Stimulated activated CD4-positive, alpha-beta T cell treated with anti-CD3 and anti-CD28 coated beads, TNF-alpha, amount 100 ng/mL, for 4 hours (primary cell): ENCODE measurements at places on chromosomes 5 and 9.

DNA sequence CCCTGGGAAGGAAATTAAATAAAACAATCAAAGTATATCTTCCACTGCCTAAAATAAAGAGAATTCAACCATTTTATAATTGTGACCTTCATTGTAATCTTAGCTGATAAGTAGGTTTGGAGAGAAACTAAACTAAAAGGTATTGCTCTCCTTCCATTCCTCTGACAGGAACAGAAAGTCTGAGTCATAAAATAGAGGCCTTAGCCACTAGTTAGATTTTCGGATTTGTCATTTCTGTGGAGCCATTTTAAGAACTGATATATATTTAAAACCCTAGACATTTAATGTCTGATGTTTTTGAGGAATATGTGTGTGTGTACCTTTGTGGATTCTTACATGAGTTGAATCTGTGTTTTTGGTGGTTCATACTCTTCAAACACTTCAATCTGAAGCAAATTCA, 11.8 kb upstream of the TMC1 start:
- no peak for DNase-seq

DNA sequence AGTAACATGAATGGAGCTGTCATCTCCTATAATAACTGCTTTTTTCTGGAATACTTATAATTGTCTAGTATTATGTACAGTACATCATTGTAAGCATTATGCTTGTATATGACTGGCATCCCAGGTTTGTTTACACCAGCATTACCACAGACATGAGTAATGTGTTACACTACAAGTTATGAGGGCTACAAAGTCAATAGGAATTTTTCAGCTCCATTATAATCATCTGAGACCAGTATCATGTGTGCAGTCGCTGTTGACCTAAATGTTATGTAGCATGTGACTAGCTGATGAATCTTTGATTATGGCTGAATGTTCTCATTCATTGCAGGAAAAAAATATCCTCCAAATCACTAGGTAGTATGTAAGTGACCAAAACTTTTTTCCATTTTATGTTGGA, 2.2 kb downstream of the ZCCHC9 start:
- DNase-seq = no peak

GRCh38 chr5:61397238-61397637, 65.2 kb downstream of the ZSWIM6 start:
- DNase-seq = no peak

- no peak for DNase-seq
These were observed 4.1 kb downstream of the CDK7 start for GRCh38 chr5:69238760-69239251.

GRCh38 chr5:179868541-179868940, 9.9 kb upstream of the MRNIP start:
- DNase-seq = no peak

DNA sequence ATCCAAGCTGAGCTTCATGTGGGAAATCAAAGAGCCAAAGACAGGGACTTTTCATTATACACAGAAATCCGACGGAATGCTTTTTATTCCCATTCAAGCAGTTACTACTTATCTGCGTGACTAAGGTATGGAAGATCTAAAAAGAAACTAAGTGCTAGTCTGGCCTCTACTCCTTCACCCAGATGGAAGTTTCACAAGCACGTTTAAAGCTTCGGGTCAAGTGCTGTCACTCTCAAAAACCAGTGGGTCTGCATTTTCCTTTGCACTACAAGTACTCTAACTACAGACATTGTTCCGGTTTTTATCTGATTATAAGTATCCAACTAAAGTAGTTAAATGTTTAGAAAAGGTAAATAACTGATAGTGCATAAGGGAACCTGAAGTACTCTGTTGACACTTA, 13.7 kb upstream of the MTAP start:
- DNase-seq = no peak

- no peak for DNase-seq
These were observed 28.2 kb downstream of the MEF2C start for GRCh38 chr5:88854769-88855168.

DNA sequence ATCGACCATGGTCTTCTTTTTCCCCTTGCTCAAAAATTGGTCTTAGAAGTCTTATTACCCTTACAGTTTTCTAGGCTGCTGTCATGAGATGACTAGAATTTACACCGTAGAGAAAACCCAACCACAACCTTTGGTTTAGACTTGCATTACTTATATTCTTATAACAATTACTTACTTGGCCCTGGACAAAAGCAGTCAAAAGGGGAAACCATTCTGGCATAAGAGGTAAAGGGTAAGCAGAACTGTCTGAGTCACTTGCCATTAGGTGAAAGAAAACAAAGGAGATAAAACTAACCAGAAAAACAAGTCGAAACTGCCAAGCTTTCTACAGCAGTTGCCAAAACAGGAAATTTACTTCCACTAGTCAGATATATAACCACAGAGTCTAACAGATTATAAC, 17.9 kb downstream of the TMEM245 start:
- no peak for DNase-seq

DNA sequence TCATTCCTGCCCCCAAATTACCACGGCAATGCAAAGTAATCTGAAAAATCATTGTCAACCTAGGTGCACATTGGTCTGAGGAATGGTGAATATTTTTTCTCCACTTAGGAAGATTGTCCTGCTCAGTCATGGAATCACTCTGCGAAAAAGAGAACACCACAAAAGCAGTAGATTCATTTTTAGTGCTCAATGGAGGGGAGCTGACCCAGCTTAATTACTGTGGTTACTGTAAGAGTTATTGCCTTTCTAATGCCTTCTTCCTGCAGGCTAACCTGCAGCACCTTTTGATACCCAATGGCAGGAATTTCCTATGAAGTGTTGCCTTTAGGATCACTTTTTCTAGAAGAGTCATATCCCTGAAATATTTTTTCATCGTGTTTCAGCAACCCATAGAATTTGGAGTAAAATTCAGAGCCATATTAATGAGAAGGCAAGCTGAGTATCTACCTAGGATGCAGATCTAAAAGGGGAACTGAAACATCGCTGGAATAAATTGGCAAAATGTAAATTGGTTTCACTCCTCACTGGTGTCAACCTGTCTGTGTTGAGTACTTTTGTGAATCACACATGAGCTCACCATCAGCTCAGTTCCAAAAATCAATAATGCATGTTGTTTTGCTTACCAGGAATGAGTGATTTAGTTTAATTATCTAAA, 464.5 kb downstream of the CSNK1G3 start:
- no peak for DNase-seq

GRCh38 chr5:173591056-173591514, 25.4 kb downstream of the BOD1 start:
- no peak for DNase-seq

DNA sequence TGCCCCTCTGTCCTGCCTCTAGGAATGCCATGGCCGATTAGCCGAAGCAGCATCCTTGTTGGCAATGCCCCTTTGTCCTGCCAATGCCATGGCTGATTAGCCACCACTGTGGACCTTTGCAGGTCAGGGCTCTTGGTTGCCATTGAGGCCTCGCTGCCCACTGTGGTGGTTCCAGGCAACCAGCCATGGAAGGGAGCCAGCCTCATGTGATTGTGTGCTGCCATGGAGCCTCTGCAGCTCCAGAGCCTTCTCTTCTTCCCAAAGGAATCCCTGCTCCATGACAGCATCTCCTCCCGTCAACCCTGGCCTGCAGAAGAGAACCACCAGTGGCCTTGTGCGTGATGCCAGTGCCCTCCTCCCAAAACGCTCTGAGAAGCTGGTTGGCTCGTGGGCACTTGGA, 187.0 kb downstream of the CACNA1B start:
- no peak for DNase-seq
